ENCODE measurements at places on chromosomes 4 and X. TPM values are rescaled to one million over a fixed set of nuclear protein-coding genes. Genes with fewer than 3 reads are reported as not detected.

PAGE5 gene
- not detected for total RNA-seq

AFP gene
- 9.9 TPM for total RNA-seq

GCNA gene
- 0.95 TPM for total RNA-seq

ARL9 gene
- total RNA-seq = 0.31 TPM

DSPP gene
- total RNA-seq = not detected

NHSL2 gene
- 7.2 TPM for total RNA-seq

GRCh38 chrX:31367816-31368215 lies 296.0 kb upstream of the FTHL17 start:
- DNase-seq = no peak

- DNase-seq = no peak
Measured at GRCh38 chr4:85715991-85716737, 241.2 kb downstream of the ARHGAP24 start.

DNA sequence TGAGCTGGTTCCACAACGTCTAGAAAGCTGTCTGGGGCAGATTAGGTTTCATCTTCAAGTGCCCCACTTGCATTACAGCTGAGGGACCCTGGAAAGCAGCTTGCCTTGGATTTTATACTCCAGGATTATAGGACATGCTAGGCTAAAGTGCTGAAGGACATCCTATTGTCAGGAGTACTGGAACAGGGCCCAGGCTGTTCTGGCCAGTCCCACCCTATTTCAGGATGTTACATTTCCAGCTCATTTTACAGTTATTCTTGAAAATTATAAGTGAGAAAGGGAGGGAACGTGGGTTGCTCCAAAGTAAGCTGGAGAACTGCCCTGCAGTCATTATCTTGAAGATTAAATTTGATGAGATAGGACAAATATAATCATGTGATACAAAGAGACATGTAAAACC lies 71.0 kb upstream of the UGT8 start:
- no peak for DNase-seq

DNA sequence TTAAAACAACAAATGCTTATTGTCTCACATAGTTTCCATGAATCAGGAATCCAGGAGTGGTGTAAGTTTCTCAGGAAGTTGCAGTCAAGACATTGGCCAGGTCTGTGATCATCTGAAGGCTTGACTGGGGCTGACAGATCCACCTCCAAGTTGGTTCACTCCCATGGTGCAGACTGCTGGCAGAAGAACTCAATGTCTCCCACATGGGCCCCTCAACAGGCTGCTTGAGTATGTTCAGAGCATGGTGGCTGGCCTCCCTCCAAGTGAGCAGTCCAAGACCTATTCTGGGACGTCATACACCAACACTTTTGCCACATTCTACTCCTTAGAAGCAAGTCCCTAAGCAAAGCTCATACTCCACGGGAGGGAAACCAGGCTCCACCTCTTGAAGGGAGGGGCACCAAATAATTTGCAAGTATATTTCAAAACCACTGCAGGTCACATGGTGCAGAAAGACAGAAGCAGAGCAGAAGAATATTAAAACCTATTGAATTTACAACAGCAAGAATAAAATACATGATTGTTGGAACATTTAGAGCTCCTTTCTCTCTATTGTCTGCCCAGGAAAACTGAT lies 35.3 kb downstream of the LGI2 start:
- DNase-seq = no peak

- DNase-seq = no peak
Measured at GRCh38 chr4:152696764-152697261, 17.0 kb upstream of the TMEM154 start.

DNA sequence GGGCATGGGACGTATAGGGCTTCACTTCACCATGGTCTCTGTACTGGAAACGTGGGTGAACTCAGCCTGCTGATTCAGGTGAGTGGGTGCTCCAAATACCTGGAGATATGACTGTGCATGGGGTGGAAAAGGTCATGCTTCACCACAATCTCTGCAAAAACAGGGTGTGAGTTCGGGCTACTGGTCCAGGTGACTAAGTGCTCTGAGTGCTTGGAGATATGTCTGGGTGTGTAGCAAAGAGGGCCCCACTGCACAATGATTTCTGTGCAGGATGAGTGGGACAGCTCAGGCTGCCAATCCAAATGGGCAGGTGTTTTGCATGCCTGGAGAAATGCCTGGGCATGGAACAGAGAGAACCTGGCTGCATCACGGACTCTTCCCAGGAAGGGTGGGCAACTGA lies 11.2 kb upstream of the CPXCR1 start:
- DNase-seq = no peak

DNA sequence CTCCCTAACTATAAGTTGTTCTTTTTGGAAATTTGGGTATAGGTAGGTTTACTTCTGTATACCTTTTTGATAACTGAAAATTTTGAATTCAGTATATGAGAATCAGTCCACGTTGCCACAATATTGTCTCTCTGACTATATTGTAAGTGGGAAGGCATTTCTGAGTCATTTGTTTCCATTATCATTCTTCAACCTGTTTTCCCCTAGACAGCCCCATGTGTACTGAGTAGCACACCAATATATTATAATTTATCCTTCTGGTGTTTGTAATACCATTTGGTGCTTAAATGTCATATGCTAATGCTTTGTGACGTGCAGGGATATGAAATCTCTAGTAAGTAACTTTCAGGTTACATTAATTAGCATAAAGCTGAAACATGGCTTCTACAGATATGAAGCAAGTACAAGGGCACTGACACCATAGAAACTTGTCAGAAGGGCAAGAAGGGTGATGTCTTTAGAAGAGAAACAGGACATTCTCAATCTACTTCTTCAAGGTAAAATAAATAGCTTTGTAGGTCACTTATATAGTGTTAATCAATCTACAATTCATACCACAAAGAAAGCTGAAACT lies 27.7 kb downstream of the PAK3 start:
- no peak for DNase-seq
